ENCODE measurements at places on chromosomes 6 and 20. TPM values are rescaled to one million over a fixed set of nuclear protein-coding genes. Genes with fewer than 3 reads are reported as not detected.

Gene PBOV1
- not detected for total RNA-seq

Gene MCCD1
- total RNA-seq: not detected

Gene SRMS
- total RNA-seq: not detected

Gene SEMG1
- total RNA-seq: not detected

Gene FOXA2
- 39.8 TPM for total RNA-seq

Gene CD24
- 54.0 TPM for total RNA-seq

Gene DLK2
- 1.0 TPM for total RNA-seq

Gene CBLN4
- 4.7 TPM for total RNA-seq

Gene LST1
- 95.1 TPM for total RNA-seq

Gene METTL24
- 3.3 TPM for total RNA-seq

Gene PPIL6
- total RNA-seq: 4.5 TPM

Gene TGM3
- total RNA-seq: not detected

Gene PLG
- 0.79 TPM for total RNA-seq

DNA sequence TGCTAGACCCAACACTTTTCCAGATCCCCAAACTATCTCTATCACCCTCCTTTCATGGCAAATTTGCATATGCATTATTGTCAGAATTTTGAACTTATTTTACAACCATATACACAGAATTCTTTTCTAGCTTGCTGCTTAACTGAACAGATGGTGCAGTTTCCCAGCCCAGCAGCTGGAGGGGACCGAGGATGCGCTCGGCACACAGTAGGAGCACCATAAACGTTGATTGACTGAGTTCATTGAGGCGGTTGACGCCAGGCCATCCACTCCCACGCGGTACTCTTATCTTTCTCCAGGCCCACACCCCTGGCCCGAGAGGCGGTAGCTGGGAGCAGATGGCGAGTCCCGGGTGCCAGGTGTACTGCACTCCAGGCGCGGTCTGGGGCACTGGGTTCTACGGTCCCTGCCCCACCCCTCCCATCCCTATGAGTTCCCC is 6.8 kb upstream of the SOX4 start:
- H3K36me3 ChIP-seq: no peaks in the 10 kb centered on the region
- no peaks in the 10 kb centered on the region for H3K4me1 ChIP-seq
- no peaks in the 10 kb centered on the region for H3K27me3 ChIP-seq
- DNase-seq: no peak

DNA sequence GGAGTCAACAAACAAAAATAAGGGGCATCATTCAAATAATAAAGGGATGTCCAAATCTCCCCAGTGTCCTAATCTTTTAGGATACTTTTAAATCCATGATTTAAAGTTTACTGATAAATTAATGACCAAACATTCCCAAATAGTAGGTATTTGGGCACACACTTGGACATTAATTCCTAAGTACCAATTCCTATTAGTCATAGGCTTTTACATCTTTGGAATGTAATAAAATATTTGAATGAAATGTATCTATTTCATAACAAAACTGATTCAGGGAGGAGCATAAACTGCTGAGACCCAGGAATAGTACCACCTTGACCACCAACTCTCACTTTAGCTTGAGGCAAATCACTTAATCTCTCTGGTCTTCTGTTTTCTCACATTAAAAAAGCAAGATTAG is 44.3 kb downstream of the VGLL2 start:
- H3K27me3 ChIP-seq: no peaks in the 10 kb centered on the region
- no peaks in the 10 kb centered on the region for H3K4me1 ChIP-seq
- H3K4me3 ChIP-seq: no peak overlapping the region
- DNase-seq: no peak
- no peaks in the 10 kb centered on the region for H3K36me3 ChIP-seq

DNA sequence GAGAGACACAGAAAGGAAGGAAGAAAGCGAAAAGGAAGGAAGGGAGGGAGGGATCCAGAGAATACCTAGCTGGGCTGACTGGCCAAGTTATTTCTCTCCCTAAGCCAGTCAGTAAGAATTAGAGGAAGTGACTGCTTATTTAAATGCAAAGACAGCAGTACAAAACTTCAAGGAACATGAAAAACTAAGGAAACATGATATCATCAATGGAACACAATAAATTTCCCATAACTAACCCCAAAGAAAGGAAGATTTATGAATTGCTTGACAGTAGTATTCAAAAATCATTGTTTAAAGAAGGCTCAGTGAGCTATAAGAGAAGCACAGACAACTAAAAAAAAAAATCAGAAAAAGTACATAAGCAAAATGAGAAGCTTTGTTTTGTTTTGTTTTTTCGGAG is 252.3 kb upstream of the SASH1 start:
- no peak overlapping the region for H3K4me3 ChIP-seq
- H3K4me1 ChIP-seq: no peaks in the 10 kb centered on the region
- no peak for DNase-seq
- H3K27me3 ChIP-seq: no peaks in the 10 kb centered on the region
- no peaks in the 10 kb centered on the region for H3K36me3 ChIP-seq
- no peak overlapping the region for H3K27ac ChIP-seq

GRCh38 chr20:15857173-15857784 is 716.0 kb downstream of the KIF16B start:
- H3K27me3 ChIP-seq: no peaks in the 10 kb centered on the region
- H3K4me3 ChIP-seq: no peak overlapping the region
- H3K4me1 ChIP-seq: no peaks in the 10 kb centered on the region

- H3K4me1 ChIP-seq: peaks cover 3% of the 10 kb centered on the region
- H3K27ac ChIP-seq: no peak overlapping the region
- no peaks in the 10 kb centered on the region for H3K27me3 ChIP-seq
- DNase-seq: no peak
- H3K4me3 ChIP-seq: no peak overlapping the region
These were observed 44.3 kb upstream of the PTGIS start for GRCh38 chr20:49612127-49612738.

DNA sequence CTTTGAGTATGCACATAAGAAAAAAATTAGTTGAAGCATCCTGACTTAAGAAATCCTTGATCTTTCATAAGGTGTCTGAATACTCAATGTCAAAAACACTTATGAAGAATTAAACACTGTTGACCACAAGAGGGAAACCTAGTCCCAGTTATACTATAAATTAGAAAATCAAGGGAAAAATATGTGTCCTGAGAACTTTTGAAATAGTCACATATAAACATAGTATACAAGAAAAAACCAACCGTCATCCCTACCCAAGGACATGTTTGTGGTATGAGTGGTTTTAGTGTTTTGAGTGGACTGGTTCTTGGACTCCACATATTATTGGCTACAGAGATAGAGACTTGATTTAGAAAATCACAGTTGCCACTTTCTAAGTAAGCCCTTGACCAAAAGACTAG is 7.6 kb upstream of the HLA-DRA start:
- no peak overlapping the region for H3K4me3 ChIP-seq
- H3K27ac ChIP-seq: no peak overlapping the region
- no peaks in the 10 kb centered on the region for H3K4me1 ChIP-seq
- H3K36me3 ChIP-seq: no peaks in the 10 kb centered on the region
- DNase-seq: no peak

DNA sequence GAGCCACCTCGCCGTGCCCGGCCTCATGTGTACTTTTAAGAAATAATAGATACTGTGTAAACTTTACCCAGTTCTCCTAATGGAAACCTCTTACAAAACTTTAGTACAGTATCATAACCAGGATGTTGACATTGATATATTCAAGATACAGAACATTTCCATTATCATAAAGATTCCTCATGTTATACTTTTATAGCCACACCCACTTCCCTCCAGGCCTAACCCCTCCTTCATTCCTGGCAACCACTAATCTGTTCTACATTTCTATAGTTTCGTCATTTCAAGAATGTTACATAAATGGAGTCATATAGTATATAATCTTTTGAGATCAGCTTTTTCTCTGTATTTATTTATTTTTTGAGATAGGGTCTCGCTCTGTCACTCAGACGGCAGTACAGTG is 52.6 kb upstream of the SALL4 start:
- no peaks in the 10 kb centered on the region for H3K36me3 ChIP-seq
- H3K4me1 ChIP-seq: no peaks in the 10 kb centered on the region
- H3K4me3 ChIP-seq: no peak overlapping the region
- H3K27ac ChIP-seq: no peak overlapping the region

DNA sequence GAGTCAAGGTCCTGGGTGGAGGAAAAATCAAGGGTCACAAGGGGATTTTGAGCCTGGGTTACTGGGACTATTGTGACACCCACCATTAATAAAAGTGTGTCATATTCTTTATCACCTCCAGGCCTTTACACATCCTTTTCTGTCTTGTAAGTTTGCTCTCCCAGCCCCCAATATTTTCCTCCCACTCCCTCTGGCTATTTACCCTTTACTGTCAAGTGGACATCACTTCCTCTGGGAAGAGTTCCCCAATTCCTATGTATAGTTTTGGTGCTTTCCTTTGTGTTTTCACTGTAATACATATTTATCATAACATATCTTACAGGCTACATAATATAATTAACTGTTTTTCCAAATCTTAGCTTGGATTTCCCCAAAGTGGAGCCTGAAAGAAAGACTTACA is 36.3 kb downstream of the MARCKS start:
- no peak overlapping the region for H3K27ac ChIP-seq
- no peaks in the 10 kb centered on the region for H3K27me3 ChIP-seq
- H3K36me3 ChIP-seq: no peaks in the 10 kb centered on the region
- no peak overlapping the region for H3K4me3 ChIP-seq
- no peaks in the 10 kb centered on the region for H3K4me1 ChIP-seq
